Memory B cell (primary cell): ENCODE measurements at places on chromosomes 2 and 18.

DNA sequence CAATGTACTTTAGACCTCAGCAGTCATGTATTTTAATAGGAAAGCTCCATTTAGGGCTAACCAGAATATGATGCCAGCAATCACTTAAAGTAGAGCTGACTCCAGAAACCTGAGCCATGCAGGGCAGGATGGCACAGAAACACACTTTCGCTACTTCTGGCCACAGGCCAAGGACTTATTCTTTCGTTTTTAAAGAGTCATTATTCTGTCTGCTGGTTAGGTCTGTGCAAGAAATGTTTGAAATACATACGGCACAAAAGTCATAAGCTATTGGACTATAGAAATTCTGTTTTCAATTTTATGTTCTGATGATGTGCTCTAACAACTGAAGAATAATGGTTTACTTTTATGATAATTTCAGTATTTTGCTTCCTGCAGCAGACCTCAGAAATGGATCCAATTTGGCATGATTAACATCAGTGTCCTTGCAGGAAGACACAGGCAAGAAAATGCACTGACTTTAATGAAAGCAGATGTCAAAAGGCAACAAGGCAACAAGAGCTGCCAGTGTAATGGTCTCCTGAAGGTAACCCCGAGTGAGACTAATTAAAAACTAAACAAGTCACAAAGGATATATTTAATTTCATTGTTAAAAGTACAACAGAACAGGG lies 114.4 kb upstream of the CHRNA1 start:
- DNase-seq: no peak

DNA sequence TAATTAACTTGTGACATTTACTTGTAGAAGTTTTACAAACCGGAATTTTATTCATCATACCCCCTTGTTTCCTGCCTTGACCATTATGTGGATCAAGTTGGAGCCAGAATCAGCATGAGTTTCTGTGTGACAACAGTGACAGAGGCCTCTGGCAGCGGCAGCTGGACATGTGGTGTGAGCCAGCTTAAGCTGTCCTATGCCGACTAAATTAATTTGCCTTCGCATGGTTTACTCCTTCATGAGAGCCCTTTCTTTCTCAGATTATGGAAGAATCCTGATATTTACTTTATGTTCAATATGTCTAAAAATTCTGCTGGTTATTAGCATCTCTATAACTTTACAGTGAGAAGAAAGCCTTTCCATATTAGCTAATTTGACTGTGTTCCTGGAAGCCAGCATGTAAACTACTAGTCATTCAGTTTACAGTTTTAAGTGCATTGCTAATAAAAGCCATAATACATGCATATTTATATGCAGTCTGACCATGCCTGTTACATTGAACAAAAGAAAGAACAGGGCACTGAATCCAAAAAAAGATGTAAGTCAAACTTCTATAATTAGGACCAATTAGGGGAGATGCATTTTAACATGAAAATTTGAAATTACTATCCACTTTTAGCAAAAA lies 495.8 kb upstream of the ACVR2A start:
- no peak for DNase-seq

GRCh38 chr2:197208024-197208423 lies 102.6 kb downstream of the ANKRD44 start:
- no peak for DNase-seq

DNA sequence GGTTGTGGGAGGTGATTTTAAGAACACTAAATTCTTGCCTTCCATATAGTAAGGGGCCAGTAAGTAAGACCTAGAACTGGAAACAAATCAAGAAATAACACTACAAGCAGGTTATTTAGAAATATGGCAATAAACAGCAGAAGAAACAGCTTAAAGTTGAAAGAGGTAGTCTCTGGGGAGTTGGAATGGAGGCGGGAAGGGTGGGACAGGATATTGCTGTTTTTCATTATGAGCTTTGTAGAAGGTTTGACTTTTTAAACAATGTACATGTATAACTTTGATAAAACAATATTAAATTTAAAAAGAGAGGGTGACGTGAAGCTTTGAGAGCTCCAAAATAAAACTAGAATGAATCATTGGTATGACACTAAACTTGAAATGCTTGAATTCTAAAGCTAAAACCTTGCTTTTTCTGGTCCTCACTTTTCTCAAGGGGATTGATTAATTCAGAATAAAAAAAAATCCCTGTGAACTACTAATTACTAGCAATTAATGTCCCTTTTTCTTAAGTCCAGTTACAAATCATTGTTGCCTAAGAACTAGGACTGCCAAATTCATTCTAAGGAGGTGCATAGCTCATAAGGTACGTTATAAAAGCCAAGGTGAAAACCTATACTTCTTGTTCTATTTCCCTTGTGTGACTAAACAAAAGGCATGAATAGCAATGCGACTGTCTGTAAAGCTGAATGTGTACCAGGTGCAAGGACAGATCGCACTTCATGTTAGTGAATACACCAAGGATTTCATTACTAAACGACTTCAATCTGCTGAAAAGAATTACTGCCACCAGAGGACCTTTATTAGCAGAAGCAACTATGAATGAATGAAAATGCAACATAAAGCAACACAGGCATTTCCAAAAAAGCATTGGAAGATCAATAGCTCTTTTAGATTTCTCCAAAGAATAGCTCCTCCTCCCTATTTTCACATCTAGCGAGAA lies 177.5 kb downstream of the RBM43 start:
- DNase-seq: no peak

- DNase-seq: no peak
These were observed 6.9 kb upstream of the PARD3B start for GRCh38 chr2:204538182-204539018.

DNA sequence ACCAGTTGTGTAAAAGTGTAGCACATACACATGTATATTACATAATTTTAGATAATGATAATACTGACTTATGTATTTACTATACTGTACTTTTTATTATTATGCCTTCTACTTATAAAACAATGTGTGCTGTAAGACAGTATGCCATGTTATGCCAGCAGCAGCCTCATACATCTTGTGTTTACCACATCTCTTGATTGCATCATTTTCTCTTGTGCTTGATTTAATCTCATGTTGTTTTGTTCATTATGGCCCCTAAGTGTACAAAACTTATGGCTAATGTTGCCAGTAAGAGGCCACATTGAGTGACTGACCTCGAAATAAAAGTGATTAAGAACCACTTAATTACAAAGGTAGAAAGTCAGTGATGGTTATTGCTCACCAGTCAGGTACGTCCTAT lies 128.0 kb upstream of the SP5 start:
- DNase-seq: no peak

DNA sequence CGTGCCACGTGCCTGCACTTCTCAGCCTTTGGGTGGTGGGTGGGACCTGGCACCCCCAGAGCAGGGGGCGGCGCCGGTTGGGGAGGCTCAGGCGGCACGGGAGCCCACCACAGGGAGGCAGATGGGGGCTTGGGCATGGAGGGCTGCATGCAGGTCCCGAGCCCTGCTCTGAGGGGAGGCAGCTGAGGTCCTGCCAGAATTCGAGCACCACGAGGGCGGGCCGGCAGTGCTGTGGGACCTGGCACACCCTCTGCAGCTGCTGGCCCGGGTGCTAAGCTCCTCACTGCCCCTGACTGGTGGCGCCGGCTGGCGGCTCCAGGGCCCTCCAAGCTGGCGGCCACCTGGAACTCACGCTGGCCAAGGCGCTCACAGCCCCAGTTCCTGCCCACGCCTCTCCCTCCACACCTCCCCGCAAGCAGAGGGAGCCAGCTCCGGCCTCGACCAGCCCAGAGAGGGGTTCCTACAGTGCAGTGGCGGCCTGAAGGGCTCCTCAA lies 1176.8 kb upstream of the GYPC start:
- no peak for DNase-seq

- no peak for DNase-seq
These were observed 49.5 kb upstream of the GPR17 start for GRCh38 chr2:127596311-127597045.

DNA sequence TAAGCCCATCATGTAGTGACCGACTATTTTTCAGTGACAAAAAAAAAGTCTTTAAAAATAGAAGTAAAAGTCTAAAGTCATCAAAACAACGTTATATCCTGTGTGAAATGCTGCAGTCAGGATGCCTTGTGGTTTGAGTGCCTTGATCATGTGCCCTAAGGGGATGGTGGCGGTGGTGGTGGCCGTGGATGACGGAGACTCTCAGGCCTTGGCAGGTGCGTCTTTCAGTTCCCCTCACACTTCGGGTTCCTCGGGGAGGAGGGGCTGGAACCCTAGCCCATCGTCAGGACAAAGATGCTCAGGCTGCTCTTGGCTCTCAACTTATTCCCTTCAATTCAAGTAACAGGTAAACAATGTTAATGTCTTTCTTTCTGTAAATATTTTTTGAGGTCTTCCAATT lies at the start of gene CD28:
Gene CD28 (plus strand): TSS at position 237 of the 400 bp plus-strand sequence. CDS start 58 bp downstream, at position 295.
- DNase-seq: no peak

DNA sequence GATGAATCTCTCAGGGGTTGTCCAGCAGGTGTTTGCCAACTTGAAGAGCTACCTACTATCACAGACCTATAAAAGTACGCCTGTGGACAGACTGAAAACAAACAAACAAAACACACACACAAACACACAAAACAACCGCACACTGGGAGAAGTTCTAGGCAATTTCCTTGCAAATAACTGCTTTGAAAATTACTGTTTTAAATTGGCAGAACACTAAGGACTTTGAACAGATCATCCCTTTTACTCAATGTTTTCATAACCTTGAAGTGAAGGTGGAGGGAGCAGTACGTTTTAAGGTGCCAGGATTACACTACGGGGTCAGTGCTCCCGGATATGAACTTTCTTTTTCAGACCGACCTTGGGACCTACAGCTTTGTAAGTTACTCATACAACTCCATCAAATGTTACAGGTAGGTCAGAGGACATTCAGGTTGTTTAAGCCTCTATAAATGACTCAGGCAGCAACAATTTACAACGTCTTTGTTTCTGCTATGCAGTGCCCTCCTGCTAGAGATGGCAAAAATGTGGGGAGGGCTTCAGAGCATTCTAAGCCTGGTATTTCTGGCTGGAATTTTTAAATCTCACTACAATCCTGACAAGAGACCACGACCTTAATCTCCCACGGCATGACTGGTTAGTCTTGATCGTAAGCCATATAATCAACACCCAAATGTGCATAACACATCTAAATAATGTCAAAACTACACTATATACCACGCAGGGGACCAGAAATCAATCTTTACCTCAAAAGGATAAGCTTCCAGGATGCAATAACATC lies 1.4 kb upstream of the SLC20A1 start:
- no peak for DNase-seq

- DNase-seq: no peak
These were observed 53.8 kb downstream of the HDLBP start for GRCh38 chr2:241261628-241262027.

DNA sequence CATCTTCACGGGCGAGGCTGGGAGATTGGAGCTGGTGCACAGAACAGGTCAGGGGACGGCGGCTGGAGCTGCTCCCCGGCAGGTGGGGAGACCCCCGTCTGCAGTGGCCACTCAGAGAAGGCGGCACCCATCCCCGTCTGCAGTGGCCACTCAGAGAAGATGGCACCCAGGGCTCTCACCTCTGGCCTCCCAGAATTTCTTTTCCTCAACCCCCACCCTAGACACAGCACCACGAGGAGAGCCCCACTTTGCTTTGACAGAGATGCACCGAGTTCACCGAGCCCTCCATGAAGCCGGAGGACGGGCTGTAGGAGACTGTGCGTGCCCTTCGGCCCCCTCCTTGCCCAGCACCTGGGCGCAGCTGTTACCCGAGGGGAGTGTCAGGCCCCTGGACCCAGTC lies 201.6 kb upstream of the SALL3 start:
- no peak for DNase-seq

DNA sequence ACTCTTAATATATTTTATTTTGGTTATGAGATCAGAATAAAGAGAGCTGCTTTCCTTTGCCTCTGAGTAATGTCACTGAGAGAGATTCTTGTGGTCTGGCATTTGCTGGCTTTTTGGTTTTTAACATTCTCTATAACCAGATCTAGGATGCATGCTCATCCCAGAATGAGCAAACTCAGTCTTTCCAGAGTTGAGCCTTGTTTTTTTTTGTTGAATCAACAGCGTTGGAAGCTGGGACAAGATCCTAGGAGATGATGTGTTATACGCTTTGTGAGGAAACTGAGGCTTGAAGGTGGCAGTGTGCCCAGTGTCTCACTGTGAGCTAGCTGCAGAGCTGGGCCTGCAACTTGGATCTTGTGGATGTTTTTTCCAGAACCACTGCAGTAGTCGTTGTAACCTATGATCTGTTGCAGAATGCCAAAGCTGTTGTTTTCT lies 19.5 kb downstream of the MYO1B start:
- DNase-seq: no peak

DNA sequence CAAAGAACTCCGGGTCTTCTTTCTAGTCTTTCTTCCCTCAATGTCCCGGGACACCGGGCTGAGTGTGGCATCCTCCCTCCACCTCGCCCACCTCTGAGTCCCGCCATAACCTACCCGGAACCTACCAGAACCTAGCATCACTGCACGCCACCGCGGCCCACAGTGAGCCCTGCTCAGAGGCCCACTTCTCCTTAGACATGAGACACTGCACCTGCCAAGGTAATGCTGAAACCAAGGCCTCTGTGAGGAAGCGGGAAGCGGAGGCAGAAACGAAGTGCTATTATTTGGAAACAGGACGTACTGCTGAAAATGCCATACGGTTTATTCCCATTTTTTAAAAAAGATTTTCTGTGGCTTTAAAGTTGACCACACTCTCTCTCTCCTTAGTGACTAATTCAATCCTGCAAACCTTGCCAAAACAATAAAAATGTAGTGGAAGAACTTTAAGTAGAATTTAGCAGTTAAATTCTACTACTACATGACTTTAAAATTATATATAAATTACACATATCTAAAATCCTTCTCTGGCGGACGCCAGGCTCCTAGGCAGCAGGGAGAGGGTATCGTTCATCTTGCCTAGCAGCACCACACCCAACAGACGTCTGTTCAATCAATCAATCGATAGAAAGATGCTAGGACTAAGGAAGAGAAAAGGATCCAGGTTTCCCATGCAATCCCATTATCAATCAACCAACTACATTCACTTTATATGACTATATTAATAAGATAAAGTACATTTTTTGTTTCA lies 82.0 kb downstream of the ZNF516 start:
- DNase-seq: no peak

DNA sequence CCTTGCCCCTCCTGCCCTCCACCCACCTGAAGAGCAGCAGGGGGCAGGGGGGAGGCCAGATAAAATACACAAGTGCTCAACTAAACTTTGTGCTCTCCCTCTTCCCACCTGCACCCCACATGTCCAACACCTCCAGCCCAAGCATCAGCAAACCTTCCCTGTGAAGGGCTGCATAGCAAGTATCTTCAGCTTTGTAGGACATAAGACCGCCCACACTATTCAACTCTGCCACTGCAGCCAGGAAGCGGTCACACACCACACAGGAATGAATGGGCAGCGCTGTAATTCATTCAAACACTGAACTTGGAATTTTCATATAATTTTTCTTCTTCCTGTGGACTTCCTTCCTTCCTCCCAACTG lies 27.5 kb downstream of the TFCP2L1 start:
- no peak for DNase-seq

DNA sequence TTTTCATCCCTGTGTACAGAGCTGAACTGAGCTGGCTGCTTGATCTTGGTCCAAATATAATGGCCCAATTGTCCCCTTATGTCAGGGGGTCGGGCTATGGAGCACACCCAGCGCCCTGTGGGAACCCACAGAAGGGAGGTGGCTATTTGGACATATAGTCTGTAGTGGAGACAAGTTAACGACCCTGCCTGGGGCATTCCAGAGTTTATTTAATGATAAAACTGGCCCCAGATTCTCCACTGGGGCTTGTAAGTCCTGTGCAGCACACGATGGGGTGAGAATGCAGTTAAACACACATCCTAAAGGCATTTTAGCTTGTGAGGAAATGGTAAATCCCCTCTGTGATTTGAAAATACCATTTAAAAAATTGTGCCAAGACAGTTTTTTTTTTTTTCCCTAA lies 72.9 kb downstream of the QPCT start:
- DNase-seq: no peak
